ENCODE measurements at places on chromosomes 13 and 19. TPM values are rescaled to one million over a fixed set of nuclear protein-coding genes. Genes with fewer than 3 reads are reported as not detected.

Gene DLL3
- total RNA-seq, result not detected

Gene GARIN5A
- 0.35 TPM for total RNA-seq

Gene SIGLEC9
- 19.0 TPM for total RNA-seq

Gene ZNF724
- 2.0 TPM for total RNA-seq

Gene DGKH
- total RNA-seq, result 11.8 TPM

Gene SYNE4
- not detected for total RNA-seq

Gene CBARP
- 6.2 TPM for total RNA-seq

Gene KIR3DL2
- not detected for total RNA-seq

Gene LGI4
- total RNA-seq, result 7.7 TPM

Gene PINLYP
- total RNA-seq, result 2.2 TPM

Gene OVOL3
- total RNA-seq, result not detected

Gene PTPRH
- total RNA-seq, result 1.00 TPM

Gene GNA15
- total RNA-seq, result 15.4 TPM

Gene SLITRK6
- not detected for total RNA-seq

Gene NXNL1
- total RNA-seq, result 1.3 TPM

Gene GDF15
- 5.9 TPM for total RNA-seq

Gene SPACA4
- not detected for total RNA-seq

Gene ERICH6B
- total RNA-seq, result not detected

Gene CEACAM5
- total RNA-seq, result 0.35 TPM

Gene LACC1
- 13.6 TPM for total RNA-seq

Gene GMIP
- total RNA-seq, result 21.3 TPM

Gene TMEM221
- total RNA-seq, result not detected

Gene ZNF723
- total RNA-seq, result not detected

Gene ZNF57
- 1.6 TPM for total RNA-seq

Gene CYP4F12
- 7.5 TPM for total RNA-seq

Gene SGCG
- total RNA-seq, result 2.9 TPM

Gene GRIN2D
- 0.48 TPM for total RNA-seq

Gene CYP2A6
- 0.48 TPM for total RNA-seq

Gene SERPINE3
- not detected for total RNA-seq

Gene RNF113B
- not detected for total RNA-seq

Gene COMP
- total RNA-seq, result 21.2 TPM

Gene COL4A1
- total RNA-seq, result 1,996 TPM

Gene CEACAM4
- total RNA-seq, result 6.0 TPM

Gene VSTM1
- not detected for total RNA-seq

Gene SLC7A10
- total RNA-seq, result 24.2 TPM

Gene ZIC2
- not detected for total RNA-seq

Gene LIG1
- total RNA-seq, result 4.7 TPM

Gene ADGRE2
- total RNA-seq, result 10.9 TPM

Gene C19orf73
- not detected for total RNA-seq

Gene IZUMO1
- total RNA-seq, result 2.0 TPM

Gene PLPP2
- total RNA-seq, result 7.9 TPM

Gene SPTBN4
- 6.1 TPM for total RNA-seq

Gene IFT88
- total RNA-seq, result 13.4 TPM

Gene MYO1F
- 47.7 TPM for total RNA-seq

Gene KIR3DL1
- not detected for total RNA-seq

Gene ZNF610
- total RNA-seq, result 1.1 TPM

Gene STAP2
- 3.0 TPM for total RNA-seq
